ENCODE measurements at places on chromosomes 7 and 10.
A peak's percentile ranks its signal among the peaks of the same experiment; 100 is the strongest.

DNA sequence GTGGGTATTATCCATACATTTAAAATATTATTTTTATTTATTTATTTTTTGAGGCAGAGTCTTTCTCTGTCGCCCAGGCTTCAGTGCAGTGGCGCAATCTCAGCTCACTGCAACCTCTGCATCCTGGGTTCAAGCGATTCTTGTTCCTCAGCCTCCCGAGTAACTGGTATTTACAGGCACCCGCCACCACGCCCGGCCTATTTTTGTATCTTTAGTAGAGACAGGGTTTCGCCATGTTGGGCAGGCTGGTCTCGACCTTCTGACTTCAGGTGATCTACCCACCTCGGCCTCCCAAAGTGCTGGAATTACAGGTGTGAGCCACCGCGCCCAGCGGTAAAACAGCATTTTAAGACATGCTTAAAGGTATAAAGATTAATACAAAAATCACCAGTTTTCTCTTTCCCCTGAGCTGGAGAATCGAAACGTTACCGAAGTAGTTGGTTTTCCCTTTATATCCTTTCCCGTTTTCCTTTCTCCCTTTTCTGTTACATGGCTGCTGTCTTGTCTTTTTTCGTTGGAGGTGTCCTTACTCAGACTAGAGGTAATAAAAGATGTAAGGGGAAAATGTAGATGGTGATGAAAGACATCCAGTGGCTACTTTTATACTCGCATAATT lies 1.7 kb downstream of the ARL5B start:
- no peak for DNase-seq

GRCh38 chr10:103893817-103894216 lies 24.2 kb downstream of the STN1 start:
- no peak for DNase-seq

GRCh38 chr7:50792342-50793119 lies 9.8 kb upstream of the GRB10 start:
- no peak for DNase-seq

GRCh38 chr10:93991114-93991513 lies 2.6 kb upstream of the PLCE1 start:
- DNase-seq = no peak

DNA sequence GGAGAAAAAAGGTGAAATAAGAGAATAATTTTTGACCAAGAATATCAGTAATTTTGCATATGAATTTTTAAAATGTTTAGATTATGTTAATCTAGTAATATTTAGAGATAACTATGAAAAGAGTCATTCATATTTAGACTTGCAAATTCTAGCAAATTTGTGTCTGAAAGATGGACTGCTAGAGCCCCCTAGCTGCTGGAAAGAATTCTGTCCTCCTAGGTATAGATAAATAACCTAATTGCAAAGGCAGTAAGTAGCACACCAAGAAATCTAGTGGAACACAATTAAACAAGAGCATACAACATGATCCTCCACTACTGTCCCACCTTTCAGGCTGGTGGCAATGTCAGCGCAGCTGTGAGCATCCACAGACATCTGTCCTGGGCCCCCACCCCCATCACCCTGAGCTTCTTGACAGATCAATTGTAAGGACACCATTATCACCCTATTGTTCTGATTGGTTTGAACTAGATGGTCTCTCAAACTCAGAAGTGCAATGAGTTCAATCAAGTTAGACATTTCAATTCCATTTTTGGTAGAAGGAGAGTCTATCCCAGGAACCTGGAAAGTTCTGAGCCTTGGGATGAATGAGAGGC lies 15.0 kb upstream of the GFRA1 start:
- DNase-seq = no peak

DNA sequence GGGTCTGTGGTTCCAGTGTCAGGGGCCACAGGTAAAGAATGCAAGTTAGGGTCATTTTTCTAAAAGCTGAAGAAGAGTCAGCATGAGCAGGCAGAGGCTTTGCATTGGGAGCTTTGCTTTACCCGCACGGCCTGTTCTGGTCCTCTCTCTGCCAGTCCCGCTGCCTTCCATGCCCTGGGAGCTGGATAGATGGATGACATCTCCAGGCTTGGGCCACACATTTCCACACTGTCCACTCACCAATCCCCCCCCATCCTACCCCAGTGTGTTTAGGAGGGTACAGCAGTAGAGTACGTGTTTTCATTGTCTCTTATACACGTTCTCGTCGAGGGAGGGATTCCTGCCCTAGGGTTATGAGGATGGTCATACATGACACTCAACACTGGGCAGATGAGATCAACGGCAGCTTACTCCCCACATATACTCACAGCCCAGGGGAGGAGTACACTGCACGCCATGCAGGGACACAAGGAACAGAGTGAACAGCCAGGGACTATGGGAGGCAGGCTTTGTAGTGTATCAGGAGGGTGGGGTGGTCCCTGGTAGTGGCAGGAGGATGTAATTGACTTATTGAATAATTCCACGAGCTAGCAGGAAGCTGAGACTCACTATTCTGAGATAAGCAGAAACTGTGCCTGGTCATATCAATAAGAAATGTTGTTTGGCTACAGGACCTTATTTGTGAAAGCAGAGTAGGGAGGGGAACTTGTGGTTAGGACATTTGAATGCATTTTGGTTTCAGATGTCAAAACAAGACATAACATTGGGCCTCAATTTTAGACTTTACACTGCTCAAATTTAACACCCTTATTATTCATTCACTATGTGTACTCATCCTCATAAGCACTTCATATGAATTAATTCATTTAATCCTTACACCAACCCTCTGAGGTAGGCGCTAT lies 36.6 kb downstream of the PLPP4 start:
- no peak for DNase-seq

DNA sequence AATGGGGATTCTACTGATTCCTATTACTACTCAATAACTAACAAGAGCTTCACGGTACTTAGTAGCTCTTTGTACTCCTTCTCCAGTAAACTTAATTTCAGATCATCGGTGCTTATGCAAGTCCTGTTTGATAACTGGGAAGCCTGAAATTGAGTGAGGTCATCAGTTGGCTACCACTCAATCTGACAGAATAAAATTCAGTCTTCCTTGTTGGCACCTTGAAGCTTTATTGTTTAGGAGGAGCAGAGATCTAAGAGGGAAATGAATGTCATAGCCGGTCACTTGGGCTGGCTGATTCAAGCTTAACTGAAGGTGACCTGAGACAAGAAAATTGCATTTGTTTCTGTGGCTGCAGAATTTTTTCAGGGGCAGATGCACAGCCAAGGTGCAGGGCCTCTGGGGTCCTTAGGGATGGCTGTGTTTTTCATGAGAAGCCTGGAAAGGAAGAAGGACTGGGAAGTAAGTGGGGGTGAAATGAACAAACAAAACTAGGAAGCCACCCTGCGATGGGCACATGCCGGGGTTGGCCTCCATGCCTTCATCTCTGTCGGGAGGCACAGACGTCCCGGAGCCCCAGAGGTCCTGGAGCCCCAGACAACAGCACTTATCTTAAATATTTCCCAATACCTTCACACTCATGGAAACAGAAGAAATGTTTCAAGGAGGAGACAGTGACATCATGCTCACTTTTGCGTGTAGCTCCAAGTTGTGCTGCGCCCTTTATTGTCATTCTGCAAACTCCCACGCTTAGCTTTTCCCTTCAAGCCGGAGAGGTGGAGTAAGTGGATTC lies 85.0 kb upstream of the KIF5B start:
- no peak for DNase-seq

- DNase-seq = peak; percentile 89
Measured at GRCh38 chr7:105673367-105674084, 92.2 kb upstream of the EFCAB10 start.

- no peak for DNase-seq
Measured at GRCh38 chr10:3036155-3037021, 31.0 kb upstream of the PFKP start.

DNA sequence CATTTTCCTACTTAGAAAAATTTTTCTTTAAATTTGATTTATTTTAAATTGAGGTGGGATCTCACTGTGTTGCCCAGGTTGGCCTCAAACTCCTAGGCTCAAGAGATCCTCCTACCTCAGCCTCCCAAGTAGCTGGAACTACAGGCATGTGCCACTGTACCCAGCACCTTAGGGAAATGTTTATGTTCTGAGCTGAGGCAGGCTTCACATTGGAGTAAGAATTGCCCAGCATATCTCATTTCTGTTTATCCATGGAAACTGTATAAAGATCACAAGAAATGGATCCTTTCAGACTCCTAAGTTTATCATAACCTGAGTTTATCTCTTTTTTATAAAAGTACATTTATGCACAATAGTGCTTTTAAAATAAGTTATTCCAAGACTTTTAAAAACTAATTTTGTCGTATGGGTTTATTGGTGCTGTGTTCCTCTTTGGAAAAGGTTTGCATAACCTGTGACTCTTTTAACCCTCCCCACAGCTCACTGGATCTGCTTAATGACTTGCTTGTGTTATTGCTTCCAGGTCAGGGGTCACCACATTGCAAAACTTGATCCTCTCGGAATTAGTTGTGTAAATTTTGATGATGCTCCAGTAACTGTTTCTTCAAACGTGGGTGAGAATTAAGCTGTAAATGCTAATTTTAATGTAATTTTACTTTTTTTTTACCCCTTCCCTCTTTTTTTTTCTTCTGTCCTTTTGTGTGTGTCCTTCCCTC lies 40.7 kb downstream of the OGDH start:
- DNase-seq = no peak

All from NCI-H187 (cell line).